ENCODE measurements at places on chromosomes 4 and X. TPM values are rescaled to one million over a fixed set of nuclear protein-coding genes. Genes with fewer than 3 reads are reported as not detected.

- no peak for DNase-seq
- no peaks in the 10 kb centered on the region for H3K4me1 ChIP-seq
- H3K4me3 ChIP-seq, result no peak overlapping the region
- H3K27me3 ChIP-seq, result no peaks in the 10 kb centered on the region
- H3K36me3 ChIP-seq, result no peaks in the 10 kb centered on the region
- H3K27ac ChIP-seq, result no peak overlapping the region
Observed at GRCh38 chr4:44629280-44629866, 22.1 kb downstream of the YIPF7 start.

DNA sequence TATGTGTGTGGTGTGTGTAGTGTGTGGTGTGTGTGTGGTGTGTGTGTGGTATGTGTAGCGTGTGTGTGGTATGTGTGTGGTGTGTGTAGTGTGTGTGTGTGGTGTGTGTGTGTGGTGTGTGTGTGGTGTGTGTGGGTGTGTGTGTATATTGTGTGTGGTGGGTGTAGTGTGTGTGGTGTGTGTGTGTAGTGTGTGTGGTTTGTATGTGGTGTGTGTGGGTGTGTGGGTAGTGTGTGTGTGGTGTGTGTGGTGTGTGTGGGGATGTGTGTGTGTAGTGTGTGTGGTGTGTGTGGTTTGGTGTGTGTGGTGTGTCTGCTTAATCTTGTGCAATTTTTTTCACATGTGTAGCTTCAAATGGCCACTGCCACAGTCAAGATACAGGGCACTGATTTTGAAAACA is 94.5 kb downstream of the CPZ start:
- H3K36me3 ChIP-seq, result no peaks in the 10 kb centered on the region
- H3K4me1 ChIP-seq, result no peaks in the 10 kb centered on the region
- no peak for DNase-seq
- peaks cover 13% of the 10 kb centered on the region for H3K27me3 ChIP-seq
- H3K27ac ChIP-seq, result no peak overlapping the region

DNA sequence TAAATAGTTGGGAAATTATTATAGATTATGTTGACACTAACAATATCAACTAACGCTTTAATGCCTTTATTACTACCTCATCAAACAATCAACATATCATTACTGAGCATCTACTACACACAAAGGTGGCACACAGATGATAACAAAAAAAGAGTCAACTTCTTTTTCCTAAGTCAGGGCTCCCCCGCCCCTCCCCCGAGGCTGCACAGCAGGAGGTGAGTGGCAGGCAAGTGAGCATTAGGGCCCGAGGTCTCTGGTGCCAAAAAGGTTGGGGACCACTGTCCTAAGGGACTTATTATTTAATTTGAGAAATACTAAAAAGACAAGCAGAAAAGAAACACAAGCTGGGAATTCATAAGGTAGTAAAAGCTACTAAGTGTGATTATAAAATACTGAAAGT is 50.3 kb upstream of the MCF2 start:
- H3K36me3 ChIP-seq, result no peaks in the 10 kb centered on the region
- H3K4me1 ChIP-seq, result no peaks in the 10 kb centered on the region
- no peaks in the 10 kb centered on the region for H3K27me3 ChIP-seq
- no peak overlapping the region for H3K27ac ChIP-seq

DNA sequence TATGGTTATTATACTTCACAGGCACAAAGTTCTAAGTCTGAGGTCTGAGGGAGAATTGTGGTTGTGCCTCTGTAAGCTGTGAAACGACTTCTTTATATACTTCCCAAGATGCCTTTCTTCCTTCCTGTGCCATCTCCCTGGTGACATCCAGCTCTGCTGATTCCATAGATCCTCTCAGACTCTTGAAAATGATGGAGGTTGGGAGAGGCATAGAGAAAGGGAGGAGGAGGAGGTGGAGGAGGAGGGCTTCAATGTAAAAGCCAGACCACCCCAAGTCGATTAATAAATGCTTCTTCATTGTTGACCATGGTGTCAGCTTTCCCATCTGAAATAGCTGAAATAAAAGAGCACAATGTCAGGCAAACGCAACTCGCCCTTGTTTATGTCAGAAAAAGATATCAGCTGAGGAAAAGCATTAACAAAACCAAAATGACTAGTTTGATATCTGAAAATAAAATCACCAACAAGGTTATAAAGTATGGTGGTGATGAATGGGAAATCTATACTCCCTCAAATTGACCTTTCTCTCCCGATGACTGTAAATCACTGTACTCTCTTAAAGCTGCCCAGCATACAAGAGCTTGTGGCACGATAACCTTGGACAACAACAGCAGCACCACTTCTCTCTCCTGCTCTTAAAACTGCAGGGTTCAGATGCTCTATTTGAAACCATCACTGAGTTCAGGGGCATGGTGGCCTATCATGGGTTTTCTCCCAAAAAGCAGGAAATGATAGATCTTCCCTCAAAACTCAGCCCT is 230.4 kb upstream of the GALNT7 start:
- H3K4me3 ChIP-seq, result no peak overlapping the region
- no peaks in the 10 kb centered on the region for H3K36me3 ChIP-seq
- H3K27me3 ChIP-seq, result no peaks in the 10 kb centered on the region
- no peak for DNase-seq

- H3K27ac ChIP-seq, result no peak overlapping the region
- H3K36me3 ChIP-seq, result peaks cover 33% of the 10 kb centered on the region
- H3K4me1 ChIP-seq, result no peaks in the 10 kb centered on the region
- H3K4me3 ChIP-seq, result no peak overlapping the region
- DNase-seq, result no peak
- no peaks in the 10 kb centered on the region for H3K27me3 ChIP-seq
Observed at GRCh38 chr4:151716324-151716723, 44.5 kb downstream of the GATB start.

DNA sequence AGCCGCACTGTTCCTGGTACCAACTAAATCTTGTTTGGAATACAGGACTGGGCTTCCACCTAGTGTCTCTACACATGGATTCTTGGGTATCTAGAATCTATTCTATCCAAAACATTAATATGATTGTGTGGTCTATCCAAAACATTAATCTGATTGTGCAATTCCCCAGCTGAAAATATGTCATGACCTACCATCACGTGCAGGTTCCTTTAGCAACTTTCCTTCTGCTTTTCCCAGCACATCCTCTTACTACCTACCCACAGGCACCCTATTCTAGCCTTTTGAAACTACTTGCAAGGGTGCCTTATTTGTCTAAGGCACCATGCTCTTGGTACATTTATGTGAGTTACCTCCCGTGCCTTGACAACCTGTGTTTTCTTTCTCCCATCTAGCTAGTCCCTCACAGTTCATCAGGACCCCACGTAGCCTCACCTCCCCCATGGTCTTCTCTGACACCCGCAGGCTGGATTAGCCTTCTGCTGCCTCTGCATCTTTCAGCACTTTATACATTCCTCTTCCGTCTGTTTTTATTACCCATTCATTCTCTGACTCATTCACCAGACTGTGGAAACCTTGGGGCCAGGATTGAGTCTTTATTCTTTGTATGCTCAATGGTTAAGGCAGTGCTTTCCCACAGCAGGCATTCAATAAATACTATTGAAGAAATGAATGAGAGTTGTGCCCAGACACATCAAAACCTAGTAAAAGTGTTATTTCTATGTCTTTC is 88.8 kb upstream of the FAM9B start:
- H3K27me3 ChIP-seq, result no peaks in the 10 kb centered on the region
- DNase-seq, result no peak
- no peak overlapping the region for H3K4me3 ChIP-seq
- H3K36me3 ChIP-seq, result no peaks in the 10 kb centered on the region
- H3K27ac ChIP-seq, result no peak overlapping the region

DNA sequence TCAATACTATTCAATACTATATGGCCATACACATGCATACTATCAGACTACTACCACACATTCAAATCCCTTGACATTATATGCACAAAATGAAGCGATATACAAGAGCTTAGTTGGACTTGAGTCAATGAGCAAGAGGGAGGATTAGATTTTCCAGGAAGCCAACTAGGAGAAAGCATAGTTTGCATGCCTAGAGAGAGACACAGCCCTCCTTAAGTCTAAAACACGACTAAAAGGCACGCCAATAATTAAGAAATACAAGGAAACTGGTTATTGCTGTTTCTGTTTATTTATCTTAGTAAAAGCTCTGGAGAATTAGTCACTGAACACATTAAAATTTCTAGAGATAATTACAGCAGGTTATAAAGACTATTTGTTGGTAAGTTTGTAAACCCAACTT is 21.8 kb downstream of the MBNL3 start:
- H3K4me1 ChIP-seq, result no peaks in the 10 kb centered on the region
- no peak overlapping the region for H3K27ac ChIP-seq
- no peaks in the 10 kb centered on the region for H3K36me3 ChIP-seq
- DNase-seq, result no peak
- no peak overlapping the region for H3K4me3 ChIP-seq
- no peaks in the 10 kb centered on the region for H3K27me3 ChIP-seq

DNA sequence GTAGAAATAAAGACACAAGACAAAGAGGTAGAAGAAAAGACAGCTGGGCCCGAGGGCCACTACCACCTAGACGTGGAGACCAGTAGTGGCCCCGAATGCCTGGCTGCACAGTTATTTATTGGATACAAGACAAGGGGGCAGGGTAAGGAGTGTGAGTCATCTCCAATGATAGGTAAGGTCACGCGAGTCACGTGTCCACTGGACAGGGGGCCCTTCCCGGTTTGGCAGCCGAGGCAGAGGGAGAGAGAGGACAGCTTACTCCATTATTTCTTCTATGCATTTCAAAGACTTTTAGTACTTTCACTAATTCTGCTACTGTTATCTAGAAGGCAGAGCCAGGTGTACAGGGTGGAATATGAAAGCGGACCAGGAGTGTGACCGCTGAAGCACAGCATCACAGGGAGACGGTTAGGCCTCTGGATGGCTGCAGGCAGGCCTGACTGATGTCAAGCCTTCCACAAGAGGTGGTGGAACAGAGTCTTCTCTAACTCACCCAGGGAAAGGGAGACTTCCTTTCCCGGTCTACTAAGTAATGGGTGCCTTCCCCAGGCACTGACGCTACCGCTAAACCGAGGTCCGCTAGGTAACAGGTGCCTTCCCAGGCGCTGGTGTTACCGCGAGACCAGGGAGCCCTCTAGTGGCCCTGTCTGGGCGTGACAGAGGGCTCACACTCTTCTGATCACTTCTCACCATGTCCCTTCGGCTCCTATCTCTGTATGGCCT is 44.9 kb downstream of the ZBTB49 start:
- H3K4me3 ChIP-seq, result no peak overlapping the region
- H3K4me1 ChIP-seq, result no peaks in the 10 kb centered on the region
- peaks cover 3% of the 10 kb centered on the region for H3K27me3 ChIP-seq
- DNase-seq, result peak; percentile 61
- H3K36me3 ChIP-seq, result no peaks in the 10 kb centered on the region
- H3K27ac ChIP-seq, result no peak overlapping the region

Gene GAGE2A
- total RNA-seq, result not detected

Gene GALNTL6
- 0.91 TPM for total RNA-seq

Gene SLC10A4
- total RNA-seq, result not detected
